PC-3 (cell line): ENCODE measurements at places on chromosomes 3 and 15. TPM values are rescaled to one million over a fixed set of nuclear protein-coding genes. Genes with fewer than 3 reads are reported as not detected.

- no peak for DNase-seq
These were observed 33.1 kb downstream of the TBC1D5 start for GRCh38 chr3:17709236-17709810.

- DNase-seq = no peak
These were observed 28.2 kb upstream of the ST6GAL1 start for GRCh38 chr3:186902154-186902553.

DNA sequence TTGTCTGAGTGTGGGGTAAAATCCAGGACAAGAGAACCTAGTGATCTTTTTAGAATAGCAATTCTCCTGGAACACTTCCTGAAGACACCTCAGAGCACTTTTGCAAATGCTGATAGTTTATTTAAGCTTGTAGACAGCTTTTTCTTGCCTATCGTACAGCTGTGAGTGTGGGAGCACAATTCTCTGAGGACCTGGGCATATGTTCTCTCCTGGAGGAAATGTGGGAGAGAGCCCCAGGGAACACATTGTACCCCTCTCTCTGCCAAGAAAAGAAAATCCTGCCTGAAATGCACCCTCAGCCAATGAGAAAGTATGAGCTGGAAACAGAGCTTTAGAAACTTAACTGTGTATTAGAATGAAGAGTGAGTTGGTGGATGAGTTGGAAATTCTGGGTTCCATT lies 308.3 kb upstream of the SEMA6D start:
- DNase-seq = no peak

DNA sequence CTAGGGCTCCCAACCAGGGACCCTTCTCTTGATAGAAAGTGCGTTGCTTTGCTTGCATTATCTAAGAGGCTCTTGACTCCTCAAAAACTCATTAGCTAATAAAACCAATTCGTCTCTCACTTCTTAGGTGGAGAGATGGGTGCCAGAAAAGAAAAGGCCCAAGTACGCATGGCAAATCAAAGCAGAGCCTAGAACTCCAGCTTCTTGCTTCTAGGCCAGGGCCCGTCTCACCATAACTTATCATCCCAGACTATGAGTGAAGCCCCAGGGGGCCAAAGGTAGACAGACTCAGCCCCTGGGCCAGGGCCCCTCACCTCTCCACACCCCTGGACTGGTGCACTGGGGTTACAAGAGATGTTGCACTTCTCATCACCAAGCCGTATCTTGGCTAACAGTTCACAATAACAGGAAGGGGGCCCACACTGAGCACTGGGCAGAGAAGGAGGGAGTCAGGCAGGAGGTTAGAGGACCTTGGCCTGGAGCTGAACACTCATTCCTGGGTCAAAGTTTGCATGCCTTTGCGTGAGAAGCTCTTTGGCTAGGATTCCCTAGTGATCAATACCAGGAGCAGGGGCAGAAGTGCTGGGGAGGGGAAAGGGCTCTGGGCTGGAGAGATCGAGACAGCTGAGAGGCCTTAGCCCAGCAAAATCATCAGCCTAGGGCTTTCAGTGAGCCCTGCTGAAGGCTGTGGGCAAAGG lies 5.4 kb upstream of the CYP1A1 start:
- DNase-seq = no peak

GRCh38 chr3:156586905-156587759 lies 32.2 kb upstream of the SSR3 start:
- no peak for DNase-seq

LRRC31 gene
- total RNA-seq = 0.04 TPM in 1 of 2 replicates, not detected in the other

CSPG4 gene
- total RNA-seq = 2.0 and 2.9 TPM in 2 replicates

DNA sequence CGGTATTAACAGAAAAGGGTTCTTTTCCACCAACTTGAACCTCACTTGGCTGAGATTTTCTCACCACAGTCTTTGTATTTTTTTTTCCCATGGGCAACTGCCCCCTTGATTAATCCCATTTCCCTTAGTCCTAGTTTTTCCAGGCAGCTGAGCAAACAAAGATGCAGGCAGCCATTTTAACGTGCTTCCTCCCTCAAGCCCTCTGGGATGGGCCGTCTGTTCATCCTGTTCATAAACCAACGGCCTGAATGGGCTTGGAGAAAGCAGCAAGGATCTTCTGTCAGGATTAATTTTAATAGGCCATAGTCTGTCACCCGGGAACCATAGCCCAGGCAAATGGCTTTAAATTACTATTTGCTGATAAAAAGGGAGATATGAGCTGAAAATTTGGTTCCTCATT lies 10.4 kb upstream of the POLR2M start:
- no peak for DNase-seq

DNA sequence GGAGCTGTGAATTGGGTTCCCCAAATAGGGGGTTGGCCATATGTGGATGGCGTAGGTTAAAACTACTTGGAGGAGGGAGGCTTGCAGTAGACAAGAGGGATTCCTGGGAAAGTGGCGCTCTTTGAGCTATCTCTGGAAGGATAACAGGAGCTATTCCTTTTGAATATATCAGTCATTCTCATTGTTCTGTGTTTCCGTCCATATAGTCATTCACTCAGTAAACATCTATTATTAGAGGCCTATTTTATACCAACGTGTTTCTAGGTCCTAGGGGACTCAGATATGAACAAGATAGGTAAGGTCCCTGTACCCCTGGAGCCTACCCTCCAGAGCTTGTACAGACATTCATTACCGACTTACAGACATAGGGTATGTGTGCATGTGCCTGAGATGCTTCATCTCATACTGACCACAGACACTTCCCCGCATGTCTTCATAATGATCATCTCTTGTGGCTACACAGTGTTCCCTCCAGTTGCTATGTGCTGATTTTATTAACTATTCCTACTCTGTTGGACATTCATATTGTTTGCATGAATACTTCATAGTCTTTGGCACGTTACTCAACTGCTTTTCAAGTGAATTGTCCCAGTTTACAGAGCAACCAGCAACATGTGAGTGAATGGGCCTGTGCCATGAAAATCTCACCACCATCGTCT lies 55.8 kb upstream of the VILL start:
- DNase-seq = no peak

C3orf80 gene
- 0.33 and 0.46 TPM in 2 replicates for total RNA-seq

GRCh38 chr3:24899373-24899772 lies 404.7 kb upstream of the THRB start:
- DNase-seq = no peak

DNA sequence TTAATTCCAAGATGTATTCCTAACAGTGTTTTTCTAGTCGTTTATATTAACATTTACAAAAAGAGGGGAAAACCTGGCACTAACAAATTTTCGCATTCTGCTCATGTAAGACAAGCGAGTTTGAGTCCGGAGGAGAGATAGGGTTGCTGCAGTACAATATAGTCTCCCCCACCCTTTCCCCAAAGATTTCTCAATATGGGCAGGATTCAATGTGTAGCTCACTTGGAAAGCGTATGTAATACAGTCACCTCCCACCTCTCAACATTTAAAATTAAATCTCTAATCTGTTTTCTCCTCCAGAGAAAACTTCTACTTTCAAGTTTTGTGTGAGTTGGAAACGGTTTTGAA lies 57.9 kb downstream of the CMSS1 start:
- DNase-seq = no peak

IL5RA gene
- not detected in 2 replicates for total RNA-seq

- no peak for DNase-seq
These were observed 6.8 kb upstream of the MOBP start for GRCh38 chr3:39460677-39461076.

CORO2B gene
- 0.66 and 0.92 TPM in 2 replicates for total RNA-seq

- DNase-seq = no peak
These were observed 311.1 kb upstream of the THBS1 start for GRCh38 chr15:39269821-39270220.

GRCh38 chr15:62903437-62903836 lies 139.1 kb upstream of the TPM1 start:
- DNase-seq = no peak

CHRD gene
- total RNA-seq = not detected in 2 replicates

- DNase-seq = no peak
These were observed 22.2 kb downstream of the TARS3 start for GRCh38 chr15:101702077-101702476.

GRCh38 chr3:4864503-4864902 lies 114.7 kb upstream of the BHLHE40 start:
- DNase-seq = no peak

HRH1 gene
- total RNA-seq = 5.9 and 7.5 TPM in 2 replicates

KLHL40 gene
- total RNA-seq = not detected in 2 replicates

- DNase-seq = no peak
These were observed 4.5 kb downstream of the QTRT2 start for GRCh38 chr3:114060906-114061655.

- DNase-seq = no peak
These were observed 323.6 kb upstream of the CTDSPL start for GRCh38 chr3:37537914-37538691.

- no peak for DNase-seq
These were observed 102.6 kb upstream of the PRR20G start for GRCh38 chr3:127390365-127391025.

DNA sequence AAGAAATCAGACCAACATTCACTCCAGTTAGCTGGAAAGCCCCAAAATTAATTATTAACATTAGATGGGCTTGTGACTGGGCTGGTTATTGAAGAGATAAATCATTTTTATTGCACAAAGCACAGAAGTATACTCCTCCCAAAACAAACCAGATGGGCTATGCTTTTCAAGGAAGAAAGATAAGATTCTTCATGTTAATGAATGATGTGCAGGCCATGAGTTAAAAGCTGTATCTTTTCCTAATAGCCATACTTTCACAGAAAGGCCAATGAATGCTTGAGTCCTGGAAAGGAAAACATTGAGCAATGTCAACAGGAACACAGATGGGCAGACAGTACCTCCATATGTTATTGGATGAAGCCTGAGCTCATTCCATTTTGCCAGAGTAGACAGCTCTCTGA lies 55.4 kb downstream of the OCA2 start:
- DNase-seq = no peak

GRCh38 chr15:94791510-94791909 lies 560.1 kb downstream of the MCTP2 start:
- DNase-seq = no peak

DNA sequence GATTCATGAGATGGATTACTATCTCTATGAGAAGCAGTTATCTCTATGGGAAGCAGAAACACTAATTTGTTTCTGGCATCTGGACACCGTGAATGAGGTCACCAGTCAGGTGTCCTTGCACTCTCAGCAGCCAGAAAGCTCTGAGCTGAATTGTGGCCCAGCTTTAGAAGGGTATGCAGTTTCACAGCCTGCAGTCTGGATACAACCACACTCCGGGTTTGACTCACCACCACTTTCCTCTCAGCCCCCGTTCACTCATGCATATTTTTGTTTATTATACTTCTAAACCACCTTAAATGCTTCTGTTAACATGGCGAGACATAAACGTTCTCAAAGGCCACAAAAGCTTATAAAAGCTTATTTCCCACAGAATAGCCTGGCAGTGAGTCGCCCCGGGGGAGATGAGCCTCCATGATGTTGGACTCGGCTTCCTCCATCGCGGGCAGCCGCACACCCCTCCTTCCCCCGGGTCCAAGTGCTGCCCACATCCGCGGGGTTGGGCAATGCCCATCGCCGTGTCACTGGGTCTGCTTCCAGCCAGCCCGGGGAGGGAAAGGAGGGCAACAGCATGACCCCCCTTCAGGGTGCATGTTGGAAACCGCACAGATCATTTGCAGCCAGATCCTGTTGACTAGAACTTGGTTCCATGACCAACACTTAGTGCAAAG lies 16.8 kb upstream of the SLC41A3 start:
- no peak for DNase-seq

DNA sequence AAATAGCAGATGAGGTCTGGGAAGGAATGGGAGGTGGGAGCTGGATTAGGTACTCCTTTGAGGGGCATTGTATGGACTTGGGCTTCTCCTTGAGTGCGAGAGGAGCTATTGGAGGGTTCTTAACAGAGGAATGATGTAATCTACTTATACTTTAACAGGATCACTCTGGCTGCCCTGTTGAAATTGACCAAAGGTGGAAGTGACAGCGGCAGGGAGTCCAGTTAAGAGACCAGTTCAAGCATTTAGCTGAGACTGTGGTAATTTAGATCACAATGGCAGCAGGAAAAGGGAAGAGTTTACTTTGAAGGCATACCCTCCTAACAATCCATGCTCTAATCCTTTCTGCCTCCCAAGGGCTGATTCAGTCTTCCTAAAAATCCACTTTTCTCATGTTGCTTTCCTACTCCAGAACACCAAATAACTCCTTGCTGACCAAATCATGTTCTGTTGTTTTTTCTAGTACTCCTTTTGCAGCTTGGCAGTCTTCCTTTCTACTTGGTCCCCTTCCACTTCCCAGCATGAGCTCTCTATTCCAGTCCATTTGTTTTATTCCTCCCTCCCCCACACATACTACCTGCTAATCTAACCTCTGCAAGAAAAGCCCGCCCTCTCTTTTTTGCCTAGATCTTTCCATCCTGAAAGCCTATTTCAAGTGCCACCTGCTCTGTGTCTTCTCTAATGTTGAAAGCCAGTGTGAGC lies 139.4 kb downstream of the NECTIN3 start:
- no peak for DNase-seq

CACNA2D2 gene
- 0.17 and 0.44 TPM in 2 replicates for total RNA-seq

GRCh38 chr3:146640955-146641867 lies 36.1 kb upstream of the PLSCR5 start:
- DNase-seq = peak; percentile 77

STRIT1 gene
- not detected in 2 replicates for total RNA-seq

LEKR1 gene
- 0.15 and 0.98 TPM in 2 replicates for total RNA-seq

DNA sequence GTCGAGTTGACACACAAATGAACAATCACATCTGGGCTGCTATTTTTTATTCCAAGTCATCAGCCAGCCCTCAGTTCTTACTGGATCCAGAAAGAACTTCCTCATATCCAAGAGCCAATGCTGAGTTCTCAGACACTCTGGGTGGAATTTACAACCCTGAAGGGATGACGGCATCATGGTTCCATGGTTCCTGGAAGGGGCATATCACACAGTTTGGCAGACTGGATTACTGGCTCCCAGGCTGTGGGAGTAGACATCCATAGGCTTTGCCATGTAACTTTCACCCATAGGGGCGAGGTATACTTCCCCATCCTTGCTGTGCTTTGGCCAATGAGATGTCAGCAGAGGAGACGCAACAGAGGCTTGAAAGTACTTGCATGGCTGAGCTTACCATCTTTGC lies 26.9 kb upstream of the KBTBD12 start:
- no peak for DNase-seq

LIPH gene
- 0.35 and 1.0 TPM in 2 replicates for total RNA-seq

- no peak for DNase-seq
These were observed 383.3 kb upstream of the MCTP2 start for GRCh38 chr15:93848076-93848475.

- DNase-seq = peak; percentile 77
These were observed 29.5 kb upstream of the TSEN2 start for GRCh38 chr3:12454816-12455121.

AP3B2 gene
- 0.47 TPM in 1 of 2 replicates, not detected in the other for total RNA-seq

SGO1 gene
- 12.6 and 13.6 TPM in 2 replicates for total RNA-seq

SLC28A1 gene
- 0.58 and 1.1 TPM in 2 replicates for total RNA-seq

GRCh38 chr15:28184166-28184565 lies 85.1 kb upstream of the OCA2 start:
- no peak for DNase-seq

- DNase-seq = no peak
These were observed 6.4 kb downstream of the HES1 start for GRCh38 chr3:194142156-194142910.

DNA sequence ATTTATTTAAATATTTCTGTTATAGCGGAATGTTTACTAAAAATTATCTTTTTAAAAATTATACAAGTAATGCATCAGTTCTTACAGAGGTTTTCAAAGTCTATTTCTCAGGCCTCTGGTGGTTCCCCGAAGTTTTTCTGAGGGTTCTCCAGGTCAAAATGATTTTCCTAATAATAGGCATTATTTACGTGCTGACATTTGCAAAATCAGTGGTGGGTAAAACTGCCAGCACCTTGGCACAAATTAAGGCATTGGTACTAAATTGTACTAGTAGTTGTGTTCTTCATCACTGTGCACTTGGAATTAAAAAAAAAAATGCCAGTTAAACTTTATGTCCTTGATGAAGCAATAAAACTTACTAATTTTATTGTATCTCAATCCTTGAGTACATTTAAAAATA lies 9.5 kb downstream of the PIAS1 start:
- DNase-seq = no peak

LMAN1L gene
- not detected in 2 replicates for total RNA-seq
